AG09309 (cell line): ENCODE measurements at places on chromosomes 6 and 20.
A peak's percentile ranks its signal among the peaks of the same experiment; 100 is the strongest.

- DNase-seq: no peak
Observed at GRCh38 chr6:15402406-15403045, 156.7 kb downstream of the JARID2 start.

DNA sequence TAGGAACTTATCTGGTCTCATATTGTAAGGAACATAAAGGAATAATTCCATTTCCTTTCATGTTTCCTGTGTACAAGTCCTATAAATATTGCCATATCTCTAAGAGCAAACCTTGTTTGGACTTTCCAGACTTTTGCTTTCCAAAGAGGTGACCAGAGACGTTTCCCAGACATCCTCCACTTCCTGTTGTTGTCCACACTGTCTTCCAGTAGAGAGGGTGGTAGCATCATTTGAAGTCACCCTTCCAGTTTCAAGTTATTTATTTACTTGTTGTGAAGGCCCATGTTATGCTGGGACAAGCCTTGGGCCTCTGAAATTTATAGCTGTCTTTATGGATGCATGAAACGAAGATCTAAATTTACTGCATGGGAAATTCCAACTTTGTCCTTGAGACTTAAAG, 10.6 kb upstream of the TGM3 start:
- no peak for DNase-seq

DNA sequence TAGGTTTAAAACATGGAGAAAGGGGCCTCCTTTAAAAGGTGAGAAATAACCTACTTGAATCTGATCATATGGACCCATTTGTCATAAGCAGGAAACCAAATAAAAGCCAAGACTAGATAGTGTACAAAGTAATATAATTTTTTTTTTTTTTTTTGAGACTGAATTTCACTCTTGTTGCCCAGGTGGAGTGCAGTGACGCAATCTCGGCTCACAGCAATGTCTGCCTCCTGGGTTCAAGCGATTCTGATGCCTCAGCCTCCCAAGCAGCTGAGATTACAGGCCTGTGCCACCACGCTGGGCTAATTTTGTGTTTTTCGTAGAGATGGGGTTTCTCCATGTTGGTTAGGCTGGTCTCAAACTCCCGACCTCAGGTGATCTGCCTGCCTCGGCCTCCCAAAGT, 89.2 kb downstream of the SASH1 start:
- DNase-seq: no peak

DNA sequence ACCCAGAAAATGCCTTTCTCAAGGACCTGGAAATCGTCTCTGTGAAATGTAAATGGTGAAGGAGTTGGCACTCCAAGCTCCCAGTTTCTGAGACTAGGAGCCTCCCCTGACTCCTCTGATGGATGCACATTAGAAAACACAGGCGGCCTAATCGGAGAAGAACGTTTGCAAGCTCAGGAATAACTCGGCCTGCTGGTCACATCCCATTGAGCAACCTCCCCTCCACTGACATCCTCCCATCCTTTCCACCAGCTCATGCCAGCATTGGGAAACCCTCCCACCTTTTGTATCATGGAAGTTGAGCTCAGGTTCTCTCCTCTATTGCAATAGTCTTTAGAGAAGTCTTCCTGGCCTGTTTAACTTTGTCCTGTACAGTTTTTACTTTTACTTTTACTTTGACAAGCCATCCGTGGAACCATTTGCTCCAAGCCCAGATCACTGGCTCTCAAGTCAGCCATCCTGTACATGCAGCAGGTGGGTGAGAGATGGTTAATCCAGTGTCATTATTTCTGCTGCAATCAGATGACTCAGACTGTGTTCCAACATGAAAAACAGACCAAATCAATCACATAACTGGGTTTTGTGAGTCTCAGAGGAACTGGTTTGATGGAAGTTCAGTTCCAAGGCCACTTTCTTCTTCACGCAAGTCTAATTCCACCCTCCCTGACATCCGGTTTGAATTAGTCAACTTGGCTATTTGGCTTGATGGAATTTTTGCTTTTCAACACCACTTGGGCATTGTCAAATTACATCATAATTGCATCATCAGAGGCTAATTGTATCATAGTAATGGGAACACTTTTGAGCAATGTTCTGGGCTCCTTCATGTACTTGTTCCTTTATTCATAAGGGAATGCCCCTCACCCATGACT, 619.4 kb upstream of the CDH4 start:
- no peak for DNase-seq

DNA sequence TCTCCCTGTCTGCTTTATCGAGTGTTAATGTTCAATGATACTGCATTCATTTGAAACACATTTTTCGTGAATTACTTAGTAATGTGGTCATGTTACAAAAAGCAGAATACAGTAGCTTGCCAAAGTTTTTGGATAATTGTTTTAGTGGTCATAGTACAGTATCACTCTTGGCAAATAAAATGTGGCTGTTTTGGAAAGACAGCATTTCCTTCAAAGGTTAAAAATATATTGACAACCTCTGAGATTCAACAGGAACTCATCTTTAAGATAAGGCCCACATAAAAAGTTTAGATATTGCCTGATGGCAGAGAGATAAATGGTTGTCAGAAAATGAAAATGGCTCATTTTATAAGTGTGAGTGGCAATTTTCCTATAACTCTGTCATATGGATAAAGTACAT, 297.7 kb upstream of the MAN1A1 start:
- peak; percentile 1 for DNase-seq

DNA sequence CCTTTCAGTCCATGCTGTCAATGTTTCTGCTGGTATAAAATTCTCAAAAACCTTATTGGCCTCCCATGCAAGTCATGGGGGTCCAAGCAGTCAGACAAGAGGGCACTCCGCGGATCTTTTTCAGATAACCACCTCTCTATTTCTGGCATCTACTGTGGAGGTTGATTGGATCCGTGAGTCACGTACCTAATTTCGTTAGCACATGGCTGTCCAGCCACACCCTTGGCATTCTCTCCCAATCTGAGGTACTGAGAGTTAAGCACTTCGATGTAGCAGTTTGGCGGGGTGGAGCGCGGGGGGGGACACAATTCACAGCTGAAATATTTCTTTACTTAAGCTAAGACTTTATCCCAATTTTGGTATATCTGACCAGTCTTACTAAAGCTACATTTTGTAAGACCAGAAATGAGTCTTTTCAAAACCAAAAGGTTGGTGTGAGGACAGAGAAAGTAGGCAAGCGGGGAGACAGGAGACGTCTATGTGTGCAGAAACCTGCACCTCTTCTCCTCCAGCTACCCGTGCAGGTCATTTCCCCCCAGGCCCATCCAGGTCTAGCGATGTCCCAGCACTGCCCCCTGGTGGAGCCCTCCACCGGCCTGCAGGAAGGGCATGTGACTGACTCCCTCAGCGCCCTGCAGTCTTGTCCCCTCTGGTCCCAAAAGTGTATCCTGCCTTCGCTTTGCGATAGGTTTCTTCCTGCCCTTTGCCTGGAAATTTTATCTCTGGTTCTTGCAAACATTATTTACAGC, 113.1 kb downstream of the ADAT2 start:
- DNase-seq: no peak

DNA sequence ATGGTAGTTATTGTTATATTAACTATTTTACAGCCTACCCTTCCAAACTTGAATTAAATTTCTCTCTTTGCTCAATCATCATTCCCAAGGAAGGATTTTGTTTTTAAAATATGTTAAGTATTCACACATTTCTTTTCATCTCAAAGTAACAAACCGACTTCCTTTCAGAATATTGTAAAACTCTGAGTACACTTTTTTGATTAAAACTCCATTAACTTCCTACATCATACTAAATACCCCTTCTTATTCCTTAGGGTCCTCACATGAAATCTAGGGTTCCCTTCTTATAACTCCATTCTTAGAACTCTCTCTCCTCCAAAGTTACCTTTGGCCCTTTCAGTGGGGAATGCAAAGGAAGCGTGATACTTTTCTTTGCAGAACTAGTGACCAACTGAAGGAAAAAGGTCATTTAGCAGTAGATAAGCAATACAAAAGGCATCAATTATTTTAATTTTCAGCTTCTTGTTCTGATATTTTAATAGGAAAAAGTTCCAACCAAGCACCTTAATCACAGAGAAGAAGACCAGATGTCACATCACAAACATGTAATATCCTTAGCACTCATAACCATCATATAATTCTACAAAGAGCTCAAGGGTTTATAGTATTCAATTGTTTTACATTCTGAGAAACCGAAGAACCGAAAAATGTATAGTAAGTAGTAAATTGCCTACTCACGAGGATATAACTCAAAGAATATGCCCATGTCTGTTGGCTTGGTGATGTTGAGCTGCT, 494 bp downstream of the RHAG start:
- no peak for DNase-seq

DNA sequence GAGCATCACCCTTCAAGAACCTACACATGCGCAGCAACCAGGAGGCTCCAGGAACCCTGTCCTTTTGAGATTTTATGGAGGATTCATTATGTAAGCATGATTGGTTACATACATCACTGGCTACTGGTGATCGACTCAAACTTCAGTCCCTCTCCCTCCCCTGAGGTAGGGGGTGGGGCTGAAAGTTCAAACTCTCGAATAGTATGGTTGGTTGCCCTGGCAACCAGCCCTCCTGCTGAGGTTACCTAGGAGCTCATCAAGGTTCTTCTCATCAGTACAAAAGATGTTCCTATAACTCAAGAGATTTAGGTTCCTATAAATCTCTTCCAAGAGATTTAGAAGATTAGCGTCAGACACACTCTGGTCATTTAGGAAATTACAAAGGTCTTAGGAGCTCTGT, 21.9 kb upstream of the ZSCAN9 start:
- DNase-seq: no peak

DNA sequence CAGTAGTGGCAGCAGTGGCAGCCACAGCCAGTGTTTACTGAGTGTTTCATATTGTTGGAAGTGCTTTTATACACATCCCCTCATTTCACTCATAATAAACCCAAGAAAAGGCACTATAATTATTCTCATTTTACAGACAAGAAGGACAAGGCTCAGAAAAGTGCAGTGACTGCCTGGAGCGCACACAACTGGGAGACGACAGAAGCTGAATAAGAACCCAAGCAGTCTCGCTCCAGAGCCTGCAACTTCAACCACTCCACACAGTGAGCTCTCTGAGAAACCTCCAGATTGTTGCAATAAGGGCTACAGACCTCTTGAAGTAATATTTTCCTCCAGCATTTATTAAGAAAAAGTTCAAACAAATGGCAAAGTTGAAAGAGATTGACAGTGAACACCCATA, 76.9 kb downstream of the PLCG1 start:
- DNase-seq: no peak

- no peak for DNase-seq
Observed at GRCh38 chr6:141562186-141562811, 570.4 kb upstream of the GJE1 start.

DNA sequence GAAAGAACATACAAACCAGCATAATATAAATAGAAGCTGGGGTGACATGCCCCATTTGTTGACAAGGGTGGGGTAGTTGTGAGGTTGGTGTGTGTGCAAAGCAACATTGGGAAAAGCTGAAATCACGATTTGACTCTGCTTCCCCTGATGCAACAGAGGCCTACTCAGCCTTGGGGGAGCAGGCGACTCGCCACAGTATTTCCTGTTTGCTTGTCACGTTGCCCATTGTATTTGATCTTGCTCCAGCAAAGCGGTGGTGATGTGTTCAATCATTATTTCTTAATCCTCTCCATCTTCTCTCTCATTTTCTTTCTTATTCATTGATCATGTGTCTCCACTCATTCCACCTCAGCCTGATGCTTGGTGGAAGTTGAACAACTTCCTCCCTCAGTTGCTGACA, 165.8 kb upstream of the CITED2 start:
- DNase-seq: peak; percentile 69

- no peak for DNase-seq
Observed at GRCh38 chr6:100194535-100194934, 200.5 kb upstream of the MCHR2 start.

DNA sequence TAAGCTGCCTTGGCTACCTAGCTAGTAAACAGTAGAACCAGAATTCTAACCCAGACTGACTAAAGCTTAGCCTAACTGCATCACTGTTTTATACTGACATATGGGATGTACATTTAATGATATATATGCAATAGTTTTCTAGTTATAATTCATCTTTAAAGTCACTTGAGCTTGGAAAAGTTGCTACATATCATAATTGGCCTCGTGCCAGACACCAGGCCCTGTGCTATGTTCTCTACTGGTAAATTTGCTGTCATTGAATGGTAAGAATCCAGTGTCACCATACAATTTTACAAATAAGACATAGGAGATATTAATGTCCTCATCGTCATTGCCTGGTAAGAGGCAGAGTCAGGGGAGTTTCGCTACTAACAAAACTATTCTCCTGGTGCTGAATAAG, 396.8 kb downstream of the CDKAL1 start:
- no peak for DNase-seq

DNA sequence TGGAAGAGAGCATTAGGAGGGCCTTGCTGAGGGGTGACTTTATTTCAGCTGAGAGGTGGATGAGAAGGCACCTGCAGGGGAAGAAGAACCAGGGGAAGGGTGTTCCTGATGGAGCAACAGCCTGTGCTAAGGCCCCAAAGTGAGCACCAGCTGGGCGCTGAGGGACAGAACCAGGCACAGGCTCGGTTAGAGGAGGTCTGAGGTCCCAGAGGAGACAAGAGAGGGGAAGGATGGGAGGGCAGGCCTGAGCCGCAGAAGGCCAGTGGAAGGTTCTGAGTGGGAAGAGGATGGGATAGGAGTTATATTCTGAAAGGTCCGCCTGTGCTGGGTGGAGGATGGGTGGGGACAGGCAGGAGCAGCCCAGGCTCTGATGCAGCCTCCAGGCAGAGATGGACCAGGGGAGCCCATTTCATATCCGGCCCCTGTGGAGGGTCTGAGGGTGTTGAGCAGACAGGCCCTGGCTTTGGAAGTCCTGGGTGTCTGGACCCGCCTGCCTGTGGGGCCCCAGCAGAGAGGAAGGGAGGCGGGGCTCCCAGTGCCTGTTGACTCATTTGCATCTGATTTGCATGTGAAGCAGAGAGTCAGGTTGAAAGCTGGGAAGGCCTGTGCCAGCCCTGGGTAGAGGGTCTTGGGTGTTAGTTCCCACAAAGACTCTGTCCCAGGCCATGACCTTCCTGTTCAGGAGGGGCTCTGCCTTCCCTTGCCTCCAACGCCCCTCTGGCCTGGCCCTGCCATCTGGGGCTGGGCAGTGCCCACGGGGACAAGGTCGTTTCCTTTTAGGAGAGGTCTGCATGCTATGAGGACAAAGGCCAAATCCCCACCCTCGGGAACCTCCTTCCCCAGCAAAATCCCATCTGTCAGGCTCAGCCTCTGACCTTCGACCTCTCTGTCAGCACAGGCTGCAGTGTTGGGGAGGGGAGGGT, 10.6 kb upstream of the FAM110A start:
- DNase-seq: no peak

- no peak for DNase-seq
Observed at GRCh38 chr6:83511266-83511665, 1.1 kb upstream of the PRSS35 start.

DNA sequence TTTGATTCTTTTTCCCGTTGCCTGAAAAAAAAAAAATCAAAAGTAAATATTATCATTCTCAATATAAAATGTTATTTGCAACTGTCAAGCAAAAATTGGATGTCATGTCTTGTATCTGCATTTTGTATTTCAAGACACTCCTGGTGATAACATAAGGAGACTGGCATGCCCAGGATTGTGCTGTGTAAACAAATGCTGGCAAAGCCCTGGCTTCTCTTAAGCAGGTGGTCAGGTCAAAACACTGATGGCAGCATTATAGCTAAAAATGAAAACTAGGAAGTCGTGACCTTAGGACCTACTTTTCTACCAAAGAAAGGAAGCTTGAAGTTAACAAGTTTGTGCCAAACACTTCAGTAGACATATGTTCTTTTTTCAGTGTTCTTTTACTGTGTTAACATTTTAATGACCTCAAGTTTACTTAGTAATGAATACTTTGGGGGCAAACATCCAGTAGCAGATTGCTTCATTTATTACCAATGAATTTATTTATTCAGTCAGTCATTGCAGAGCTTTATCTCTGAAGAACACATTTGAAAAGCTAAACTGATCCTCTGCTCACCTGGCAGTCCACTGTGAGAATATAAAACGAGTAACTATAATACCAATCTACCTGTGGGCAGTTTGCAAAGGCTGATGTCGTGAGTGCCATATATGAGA, 243.1 kb upstream of the FLRT3 start:
- no peak for DNase-seq
